ENCODE measurements at places on chromosomes 6 and 20.

- DNase-seq: peak; percentile 64
Observed at GRCh38 chr6:3926150-3926482, 76.9 kb downstream of the FAM50B start.

- no peak for DNase-seq
Observed at GRCh38 chr20:4060856-4061695, 45.7 kb upstream of the RNF24 start.

- DNase-seq: no peak
Observed at GRCh38 chr20:2671977-2672376, 8.0 kb upstream of the IDH3B start.

GRCh38 chr6:18240230-18240629 lies 24.1 kb downstream of the DEK start:
- no peak for DNase-seq

GRCh38 chr6:148192310-148192709 lies 150.3 kb upstream of the SASH1 start:
- peak; percentile 15 for DNase-seq

DNA sequence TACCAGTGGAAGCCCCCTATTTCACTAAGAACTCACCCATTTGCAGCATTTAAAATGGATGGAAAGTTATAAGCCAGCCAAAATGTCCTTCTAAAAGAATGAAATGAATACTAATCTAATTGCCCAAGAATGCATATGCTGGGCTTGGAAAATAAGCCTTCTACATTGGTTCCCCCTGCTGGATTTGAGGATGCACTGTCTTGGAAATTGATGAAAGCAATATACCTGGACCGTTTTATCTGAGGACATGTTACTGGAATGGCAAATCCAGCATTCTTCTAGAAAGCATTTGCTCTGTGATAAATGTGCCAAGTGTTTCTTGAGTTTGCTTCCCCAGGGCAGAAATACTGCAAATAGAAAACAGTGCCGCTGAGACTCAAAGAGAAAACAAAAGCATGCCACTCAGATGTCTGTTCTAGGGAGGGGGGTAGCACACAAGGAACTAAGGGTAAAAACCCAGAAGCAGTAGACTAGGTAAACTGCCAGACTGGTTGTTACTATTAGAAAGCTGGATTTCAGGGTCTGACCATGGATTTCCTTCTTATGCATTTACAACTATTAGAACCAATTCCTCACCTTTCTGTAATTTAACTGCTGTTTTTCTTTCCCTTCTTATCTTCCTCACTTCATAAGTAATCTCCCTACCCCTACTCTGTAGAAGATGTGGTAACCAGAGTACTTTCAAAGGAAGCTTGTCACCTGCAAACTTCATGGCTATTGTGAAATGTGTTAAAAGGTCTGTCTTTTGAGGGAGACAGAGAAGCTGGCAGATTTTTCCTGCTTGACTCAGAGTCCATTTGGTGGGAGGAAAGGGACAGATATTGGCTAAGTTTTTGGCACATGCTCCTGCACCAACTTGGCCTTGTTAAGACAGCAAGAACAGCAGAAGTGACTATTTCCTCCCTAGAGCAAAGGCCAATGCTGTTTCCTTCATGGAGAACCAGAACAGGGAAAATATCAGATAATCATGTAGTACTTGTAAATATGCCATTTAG lies 642.6 kb downstream of the KIF16B start:
- peak; percentile 50 for DNase-seq

- no peak for DNase-seq
Observed at GRCh38 chr20:62370807-62371587, 3.9 kb upstream of the LAMA5 start.

DNA sequence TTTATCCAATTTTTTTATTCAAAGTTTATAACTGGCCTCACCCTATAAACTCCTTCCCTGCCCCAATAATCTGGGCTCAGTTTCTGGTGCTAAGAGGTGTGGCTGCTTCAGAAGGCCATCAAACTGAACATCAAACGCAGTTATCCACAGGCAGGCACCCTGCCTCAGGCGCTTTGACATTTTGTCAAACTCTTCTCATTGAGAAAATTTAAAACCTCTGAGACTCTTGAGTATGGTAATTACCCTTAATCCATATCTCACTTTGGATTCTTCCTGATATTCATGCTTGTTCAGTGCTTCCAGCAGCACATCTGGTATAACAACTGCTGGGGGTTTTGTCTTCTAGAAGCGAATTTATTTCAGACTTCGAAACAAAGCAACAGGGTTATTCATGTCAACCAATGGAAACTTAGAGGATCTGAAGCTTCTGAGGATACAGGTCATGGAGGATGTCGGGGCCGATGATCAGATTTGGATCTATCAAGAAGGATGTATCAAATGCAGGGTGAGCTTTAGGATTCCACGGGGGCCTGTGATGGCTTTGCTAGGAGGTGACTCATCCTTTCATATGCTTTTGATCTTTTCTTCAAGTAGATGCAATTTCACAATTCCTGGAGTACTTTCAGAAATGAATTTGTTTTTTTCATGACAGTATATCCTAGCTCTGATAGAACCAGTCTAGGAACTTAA lies 68.2 kb downstream of the RTN4IP1 start:
- peak; percentile 79 for DNase-seq

DNA sequence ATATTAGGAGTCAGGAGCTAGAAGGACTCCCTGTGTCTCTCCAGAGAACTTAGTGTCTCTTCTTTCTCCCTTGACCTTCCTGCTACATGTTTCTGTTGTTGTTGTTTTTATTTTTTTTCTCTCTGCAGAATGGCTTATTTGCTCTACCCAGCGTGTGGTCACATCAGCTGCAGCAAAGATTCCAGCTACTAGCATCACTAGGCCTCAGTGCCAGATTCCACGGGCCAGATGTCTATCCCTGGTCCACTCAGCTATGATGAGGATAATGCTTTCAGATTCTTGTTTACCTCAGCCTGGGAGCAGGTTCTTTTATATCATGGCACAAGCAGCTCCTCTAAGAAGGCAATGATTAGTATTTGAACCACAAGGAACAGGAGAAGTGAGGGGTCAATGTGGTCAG lies 110.0 kb downstream of the PLCB1 start:
- peak; percentile 57 for DNase-seq
